ENCODE measurements at places on chromosomes 7 and 10. TPM values are rescaled to one million over a fixed set of nuclear protein-coding genes. Genes with fewer than 3 reads are reported as not detected.

- H3K4me1 ChIP-seq = peaks cover 16% of the 10 kb centered on the region
- DNase-seq = no peak
- H3K27me3 ChIP-seq = no peaks in the 10 kb centered on the region
- H3K27ac ChIP-seq = peak overlapping the region; percentile 62
Measured at GRCh38 chr7:139330333-139331030, 10.7 kb upstream of the FMC1 start.

GRCh38 chr7:33760834-33761233, 144.5 kb upstream of the BMPER start:
- H3K4me1 ChIP-seq = no peaks in the 10 kb centered on the region
- no peak overlapping the region for H3K4me3 ChIP-seq
- no peak for DNase-seq
- no peaks in the 10 kb centered on the region for H3K36me3 ChIP-seq

GRCh38 chr7:71752171-71752935, 620.4 kb downstream of the GALNT17 start:
- peak; percentile 58 for DNase-seq
- peaks cover 8% of the 10 kb centered on the region for H3K27me3 ChIP-seq
- H3K27ac ChIP-seq = no peak overlapping the region
- no peaks in the 10 kb centered on the region for H3K36me3 ChIP-seq
- H3K4me3 ChIP-seq = no peak overlapping the region
- peaks cover 7% of the 10 kb centered on the region for H3K4me1 ChIP-seq

DNA sequence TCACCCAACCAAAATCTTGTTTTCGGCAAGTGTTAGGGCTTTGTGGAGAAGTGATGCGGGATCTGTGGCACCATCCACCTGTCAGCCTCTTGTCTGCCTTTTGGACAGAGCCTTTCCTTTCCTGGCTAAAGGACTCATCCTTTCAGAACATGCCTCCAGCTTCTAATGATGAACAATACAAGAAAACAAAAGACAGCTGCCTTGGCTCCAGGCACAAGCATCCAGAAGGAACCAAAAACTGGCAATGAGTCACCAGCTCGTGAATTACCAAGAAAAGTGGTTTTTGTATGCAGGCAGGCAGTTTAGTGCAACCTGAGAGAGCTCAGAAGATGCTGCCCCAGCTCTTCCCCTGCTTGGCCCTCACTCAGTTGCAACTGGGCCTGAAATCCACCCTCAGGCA, 84.6 kb upstream of the NAMPT start:
- peaks cover under 1% of the 10 kb centered on the region for H3K27me3 ChIP-seq
- H3K27ac ChIP-seq = no peak overlapping the region
- peaks cover 2% of the 10 kb centered on the region for H3K36me3 ChIP-seq
- DNase-seq = peak; percentile 17
- H3K4me3 ChIP-seq = no peak overlapping the region

GRCh38 chr7:19619122-19619521, 89.7 kb downstream of the POLR1F start:
- H3K27me3 ChIP-seq = no peaks in the 10 kb centered on the region
- DNase-seq = no peak
- H3K27ac ChIP-seq = no peak overlapping the region
- no peaks in the 10 kb centered on the region for H3K36me3 ChIP-seq
- H3K4me1 ChIP-seq = no peaks in the 10 kb centered on the region
- H3K4me3 ChIP-seq = no peak overlapping the region

- DNase-seq = no peak
- no peak overlapping the region for H3K27ac ChIP-seq
- H3K4me3 ChIP-seq = no peak overlapping the region
- H3K4me1 ChIP-seq = peaks cover 6% of the 10 kb centered on the region
Measured at GRCh38 chr7:156656598-156656997, 16.0 kb downstream of the RNF32 start.

- H3K4me1 ChIP-seq = peaks cover 20% of the 10 kb centered on the region
- no peak overlapping the region for H3K27ac ChIP-seq
- no peaks in the 10 kb centered on the region for H3K36me3 ChIP-seq
- H3K4me3 ChIP-seq = no peak overlapping the region
Measured at GRCh38 chr7:155448632-155449007, 9.3 kb upstream of the EN2 start.

DNA sequence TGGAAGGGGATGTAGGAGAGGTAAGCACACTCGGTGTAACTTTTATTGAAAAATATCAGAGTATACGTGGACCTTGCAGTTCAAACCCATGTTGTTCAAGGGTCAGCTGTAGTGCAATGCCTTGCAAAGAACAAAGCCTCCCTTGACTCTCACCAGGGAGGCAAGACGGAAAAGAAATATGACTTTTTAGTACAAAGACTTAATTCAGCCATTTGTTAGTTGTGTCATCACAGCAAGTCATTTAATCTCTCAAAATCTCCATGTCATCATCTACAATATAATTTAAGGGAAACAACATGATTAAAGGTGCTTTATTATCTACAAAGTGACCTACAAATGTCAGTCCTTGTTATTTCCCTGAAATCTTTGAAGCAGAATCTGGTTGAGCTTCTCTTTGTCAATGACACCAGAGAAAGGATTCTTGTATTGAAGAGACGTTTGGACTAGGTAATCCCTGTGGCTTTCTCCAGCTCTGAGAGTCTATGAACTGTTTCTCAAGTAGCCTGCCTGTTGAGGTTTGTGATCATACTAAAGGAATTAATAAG, 502.8 kb downstream of the REEP3 start:
- no peaks in the 10 kb centered on the region for H3K27me3 ChIP-seq
- H3K4me3 ChIP-seq = no peak overlapping the region
- no peaks in the 10 kb centered on the region for H3K36me3 ChIP-seq
- DNase-seq = no peak
- no peaks in the 10 kb centered on the region for H3K4me1 ChIP-seq

GRCh38 chr7:3193379-3194120, 107.5 kb upstream of the SDK1 start:
- no peak overlapping the region for H3K4me3 ChIP-seq
- no peak overlapping the region for H3K27ac ChIP-seq
- peaks cover 6% of the 10 kb centered on the region for H3K27me3 ChIP-seq
- H3K36me3 ChIP-seq = no peaks in the 10 kb centered on the region

GRCh38 chr7:67402280-67402679, 405.6 kb downstream of the TYW1 start:
- H3K36me3 ChIP-seq = no peaks in the 10 kb centered on the region
- DNase-seq = no peak
- no peak overlapping the region for H3K4me3 ChIP-seq
- H3K27ac ChIP-seq = no peak overlapping the region
- H3K4me1 ChIP-seq = no peaks in the 10 kb centered on the region

GRCh38 chr10:96906864-96907263, 74.8 kb downstream of the LCOR start:
- DNase-seq = no peak
- no peak overlapping the region for H3K4me3 ChIP-seq
- H3K27me3 ChIP-seq = no peaks in the 10 kb centered on the region
- H3K4me1 ChIP-seq = peaks cover 26% of the 10 kb centered on the region

GRCh38 chr10:1115607-1115955, 59.4 kb downstream of the WDR37 start:
- peaks cover 22% of the 10 kb centered on the region for H3K36me3 ChIP-seq
- no peak overlapping the region for H3K4me3 ChIP-seq
- DNase-seq = no peak
- no peaks in the 10 kb centered on the region for H3K27me3 ChIP-seq

GRCh38 chr10:133293810-133294119, 14.9 kb downstream of the TUBGCP2 start:
- no peak overlapping the region for H3K27ac ChIP-seq
- H3K4me1 ChIP-seq = peaks cover 9% of the 10 kb centered on the region
- peaks cover 4% of the 10 kb centered on the region for H3K36me3 ChIP-seq
- no peak overlapping the region for H3K4me3 ChIP-seq
- no peaks in the 10 kb centered on the region for H3K27me3 ChIP-seq

DNA sequence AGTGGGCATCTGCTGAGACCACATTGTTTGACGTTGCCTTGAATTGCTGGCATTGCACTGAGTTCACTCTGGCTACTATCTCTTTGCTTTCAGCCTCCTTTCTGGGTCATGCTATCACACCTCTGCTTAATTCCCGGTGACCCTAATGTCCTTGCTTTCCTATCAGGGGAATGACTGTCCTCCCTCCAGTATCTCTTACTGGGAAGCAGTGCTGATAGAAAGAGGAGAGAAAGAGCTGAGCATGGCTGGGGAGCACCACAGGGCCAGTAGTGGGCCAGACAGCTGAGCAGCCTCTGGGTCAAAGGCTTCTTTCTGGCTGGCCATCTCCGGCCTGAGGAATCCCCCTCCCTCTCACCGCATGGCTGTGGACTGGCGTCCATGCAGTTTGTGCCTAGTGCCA, 428.7 kb downstream of the INHBA start:
- DNase-seq = no peak
- H3K27me3 ChIP-seq = no peaks in the 10 kb centered on the region
- H3K27ac ChIP-seq = no peak overlapping the region
- no peak overlapping the region for H3K4me3 ChIP-seq

- no peak overlapping the region for H3K4me3 ChIP-seq
- no peak overlapping the region for H3K27ac ChIP-seq
- no peaks in the 10 kb centered on the region for H3K4me1 ChIP-seq
- H3K27me3 ChIP-seq = no peaks in the 10 kb centered on the region
- H3K36me3 ChIP-seq = no peaks in the 10 kb centered on the region
Measured at GRCh38 chr10:132130286-132131265, 56.2 kb upstream of the DPYSL4 start.

- H3K27ac ChIP-seq = no peak overlapping the region
- no peak overlapping the region for H3K4me3 ChIP-seq
- DNase-seq = no peak
- H3K4me1 ChIP-seq = no peaks in the 10 kb centered on the region
- no peaks in the 10 kb centered on the region for H3K36me3 ChIP-seq
- no peaks in the 10 kb centered on the region for H3K27me3 ChIP-seq
Measured at GRCh38 chr7:8251195-8251594, 10.8 kb downstream of the ICA1 start.

- DNase-seq = peak; percentile 74
- peaks cover 42% of the 10 kb centered on the region for H3K4me1 ChIP-seq
- H3K27ac ChIP-seq = peak overlapping the region; percentile 96
- no peaks in the 10 kb centered on the region for H3K27me3 ChIP-seq
Measured at GRCh38 chr10:87818505-87819288, 671 bp upstream of the ATAD1 start.

DNA sequence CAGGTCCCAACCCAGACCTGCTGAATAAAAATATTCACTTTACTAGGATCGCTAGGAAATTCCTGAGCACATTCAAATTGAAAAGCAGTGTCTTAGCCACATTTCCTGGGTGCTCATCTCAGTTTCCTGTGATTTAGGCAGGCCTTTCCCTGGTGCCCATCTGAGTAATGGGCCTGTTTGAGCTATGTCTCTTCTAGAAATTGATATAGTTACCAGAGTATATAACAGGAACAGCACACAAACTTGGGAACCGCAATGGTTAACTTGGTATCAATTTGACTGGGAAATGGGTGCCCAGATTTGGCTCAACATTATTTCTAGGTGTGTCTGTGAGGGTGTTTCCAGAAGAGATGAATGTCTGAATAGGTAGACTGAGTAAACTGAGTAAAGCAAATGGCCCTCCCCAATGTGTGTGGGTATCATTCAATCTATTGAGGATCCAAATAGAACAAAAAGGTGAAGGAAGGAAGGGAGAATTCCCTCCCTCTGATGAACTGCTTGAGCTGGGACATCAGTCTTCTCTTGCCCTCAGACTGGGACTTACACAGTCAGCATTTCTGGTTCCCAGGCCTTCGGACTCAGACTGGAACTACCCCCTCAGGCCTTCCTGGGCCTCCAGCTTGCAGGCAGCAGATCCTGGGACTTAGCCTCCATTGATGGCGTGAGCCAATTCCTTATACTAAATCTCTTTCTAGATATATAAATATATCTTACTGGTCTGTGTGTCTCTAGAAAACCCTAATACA, 99.1 kb downstream of the CCDC71L start:
- peak overlapping the region; percentile 72 for H3K27ac ChIP-seq
- peak overlapping the region; percentile 57 for H3K4me3 ChIP-seq
- DNase-seq = peak; percentile 32
- H3K36me3 ChIP-seq = peaks cover 6% of the 10 kb centered on the region
- H3K4me1 ChIP-seq = peaks cover 25% of the 10 kb centered on the region
- peaks cover 29% of the 10 kb centered on the region for H3K27me3 ChIP-seq

GRCh38 chr10:89683883-89684282, 17.5 kb upstream of the KIF20B start:
- H3K27me3 ChIP-seq = peaks cover 7% of the 10 kb centered on the region
- no peak overlapping the region for H3K27ac ChIP-seq
- no peaks in the 10 kb centered on the region for H3K4me1 ChIP-seq
- no peak overlapping the region for H3K4me3 ChIP-seq
- DNase-seq = no peak
- H3K36me3 ChIP-seq = no peaks in the 10 kb centered on the region

DNA sequence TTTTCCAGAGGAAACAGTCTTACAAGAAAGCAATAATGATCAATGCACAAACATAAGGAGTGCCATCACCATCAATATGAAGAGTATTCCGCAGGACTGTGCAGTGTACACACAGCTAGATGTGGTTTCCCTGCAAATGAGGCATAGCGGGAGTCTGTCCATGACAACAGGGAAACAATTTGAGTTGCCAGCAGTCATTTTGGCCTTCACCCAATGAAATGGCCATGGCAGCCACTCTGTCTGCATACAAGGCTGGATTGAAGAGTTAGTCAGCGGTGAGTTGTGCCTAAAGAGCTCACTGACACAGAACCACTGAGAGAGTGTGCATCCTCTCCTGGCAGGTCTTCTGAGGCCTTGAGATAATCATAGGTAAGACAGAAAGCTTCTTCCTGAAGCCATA, 303.3 kb downstream of the IPMK start:
- H3K4me3 ChIP-seq = no peak overlapping the region
- H3K4me1 ChIP-seq = no peaks in the 10 kb centered on the region
- no peaks in the 10 kb centered on the region for H3K36me3 ChIP-seq
- no peak for DNase-seq
- no peak overlapping the region for H3K27ac ChIP-seq

DNA sequence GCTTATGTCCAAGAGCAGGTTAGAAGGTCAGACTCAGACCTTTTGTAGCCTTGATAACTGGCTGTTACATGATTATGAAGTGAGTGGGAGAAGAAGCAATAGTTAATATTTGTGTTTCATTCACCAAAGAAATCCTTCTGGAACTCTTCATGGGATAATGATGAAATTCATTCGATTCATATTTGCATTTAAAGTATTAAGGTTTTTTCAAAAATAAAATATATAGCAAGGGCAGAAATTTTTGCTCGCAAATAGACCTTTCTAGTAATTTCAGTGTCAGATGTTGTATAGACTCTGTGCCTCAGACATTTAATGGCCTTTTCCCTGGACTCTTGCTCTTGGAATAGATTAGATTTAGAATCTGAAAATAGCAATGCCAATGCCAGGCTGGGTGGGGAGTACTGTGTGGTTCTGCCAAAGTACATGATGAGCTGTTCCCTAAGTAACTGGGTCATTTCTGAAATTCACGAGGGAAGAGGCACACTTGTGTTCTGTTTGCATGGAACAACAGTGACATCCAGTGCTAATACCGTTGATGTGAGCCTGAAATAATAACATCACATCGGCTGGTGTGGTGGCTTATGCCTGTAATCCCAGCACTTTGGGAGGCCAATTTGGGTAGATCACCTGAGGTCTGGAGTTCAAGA, 119.2 kb downstream of the MBL2 start:
- no peaks in the 10 kb centered on the region for H3K4me1 ChIP-seq
- H3K27ac ChIP-seq = no peak overlapping the region

The CACUL1 gene
- 29.8 TPM for total RNA-seq

The CDHR3 gene
- total RNA-seq = 0.79 TPM

The SHTN1 gene
- 0.31 TPM for total RNA-seq

The RHOBTB1 gene
- total RNA-seq = not detected

The CYP3A4 gene
- total RNA-seq = not detected

The ASAH2 gene
- total RNA-seq = 3.9 TPM

The TNRC18 gene
- 67.6 TPM for total RNA-seq

The ATP6V0A4 gene
- total RNA-seq = 0.38 TPM

The GIMAP5 gene
- 43.5 TPM for total RNA-seq
